CD4-positive, alpha-beta T cell treated with Interleukin-12 subunit alpha and Interleukin-12 subunit beta, for 1 hour (primary cell): ENCODE measurements at places on chromosomes 12 and 14.

GRCh38 chr14:74301594-74302151 lies 1.1 kb downstream of the ABCD4 start:
- DNase-seq = no peak

GRCh38 chr12:80293347-80293746 lies 150.7 kb upstream of the PTPRQ start:
- DNase-seq = no peak

DNA sequence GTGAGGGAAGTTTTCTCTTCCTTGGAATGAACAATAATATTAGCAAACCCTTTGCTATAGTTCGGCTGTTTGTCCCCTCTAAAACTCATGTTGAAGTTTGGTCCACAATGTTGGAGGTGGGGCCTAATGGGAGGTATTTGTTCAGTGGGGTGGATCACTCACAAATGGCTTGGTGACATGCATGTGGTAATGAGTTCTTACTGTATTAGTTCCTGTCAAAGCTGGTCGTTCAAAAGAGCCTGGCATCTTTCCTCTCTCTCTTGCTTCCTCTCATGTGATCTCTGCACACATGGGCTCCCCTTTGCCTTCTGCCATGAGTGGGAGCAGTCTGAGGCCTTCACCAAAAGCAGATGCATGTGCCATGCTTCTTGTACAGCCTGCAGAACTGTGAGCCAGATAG lies 13.1 kb upstream of the PPP4R4 start:
- no peak for DNase-seq

DNA sequence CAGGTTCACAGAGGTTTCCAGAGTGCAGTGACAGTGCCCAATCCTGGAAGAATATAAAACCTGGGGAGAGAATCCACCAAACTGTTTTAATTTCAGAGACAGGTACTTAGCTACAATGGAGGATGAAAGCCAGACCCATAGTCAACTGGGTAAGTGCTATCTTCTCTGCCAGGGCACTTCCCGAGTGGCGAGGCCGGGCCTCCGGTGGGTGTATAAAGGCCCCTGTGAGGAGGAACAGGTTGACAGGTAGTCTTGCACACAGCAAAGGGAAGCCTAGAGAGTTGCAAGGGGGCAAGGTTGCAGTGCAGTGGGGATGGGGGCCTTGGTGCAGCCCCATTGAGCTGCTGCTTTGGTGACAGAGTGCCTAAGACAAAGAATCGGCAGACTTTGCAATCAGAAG lies 130.7 kb downstream of the SLC38A6 start:
- DNase-seq = no peak

GRCh38 chr12:21815306-21816062 lies 41.0 kb upstream of the KCNJ8 start:
- no peak for DNase-seq
